ENCODE measurements at places on chromosomes 16 and 17. TPM values are rescaled to one million over a fixed set of nuclear protein-coding genes. Genes with fewer than 3 reads are reported as not detected.

The ASPA gene
- not detected for total RNA-seq

The CACNG3 gene
- not detected for total RNA-seq

The MARCHF10 gene
- 1.5 TPM for total RNA-seq

The TEX19 gene
- 0.41 TPM for total RNA-seq

The HSD17B1 gene
- total RNA-seq = 1.1 TPM

Measured in A549 treated with dexamethasone at 1 μM for 4 hours (cell line).